ENCODE measurements at places on chromosomes 4 and X. TPM values are rescaled to one million over a fixed set of nuclear protein-coding genes. Genes with fewer than 3 reads are reported as not detected.

ARHGAP36 gene
- total RNA-seq: not detected

DNA sequence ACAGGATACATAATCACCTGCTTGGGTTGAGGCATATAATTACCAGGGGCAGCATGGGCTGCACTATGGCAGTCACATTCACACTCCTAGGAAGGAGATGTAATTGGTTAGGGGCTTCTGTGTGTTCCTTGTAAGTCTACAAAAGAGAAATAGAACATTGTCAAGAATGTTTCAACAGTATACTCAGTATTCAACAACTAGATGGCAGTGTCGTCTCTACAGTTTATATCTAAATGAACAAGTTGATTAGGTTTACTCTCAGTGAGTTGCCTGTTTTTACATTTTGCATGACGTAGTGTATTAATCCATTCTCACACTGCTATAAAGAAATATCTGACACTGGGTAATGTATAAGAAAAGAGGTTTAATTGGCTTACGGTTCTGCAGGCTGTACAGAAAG, 50.5 kb upstream of the RAB33B start:
- no peaks in the 10 kb centered on the region for H3K27me3 ChIP-seq
- H3K36me3 ChIP-seq: peaks cover 4% of the 10 kb centered on the region
- H3K27ac ChIP-seq: no peak overlapping the region
- H3K4me3 ChIP-seq: no peak overlapping the region

DNA sequence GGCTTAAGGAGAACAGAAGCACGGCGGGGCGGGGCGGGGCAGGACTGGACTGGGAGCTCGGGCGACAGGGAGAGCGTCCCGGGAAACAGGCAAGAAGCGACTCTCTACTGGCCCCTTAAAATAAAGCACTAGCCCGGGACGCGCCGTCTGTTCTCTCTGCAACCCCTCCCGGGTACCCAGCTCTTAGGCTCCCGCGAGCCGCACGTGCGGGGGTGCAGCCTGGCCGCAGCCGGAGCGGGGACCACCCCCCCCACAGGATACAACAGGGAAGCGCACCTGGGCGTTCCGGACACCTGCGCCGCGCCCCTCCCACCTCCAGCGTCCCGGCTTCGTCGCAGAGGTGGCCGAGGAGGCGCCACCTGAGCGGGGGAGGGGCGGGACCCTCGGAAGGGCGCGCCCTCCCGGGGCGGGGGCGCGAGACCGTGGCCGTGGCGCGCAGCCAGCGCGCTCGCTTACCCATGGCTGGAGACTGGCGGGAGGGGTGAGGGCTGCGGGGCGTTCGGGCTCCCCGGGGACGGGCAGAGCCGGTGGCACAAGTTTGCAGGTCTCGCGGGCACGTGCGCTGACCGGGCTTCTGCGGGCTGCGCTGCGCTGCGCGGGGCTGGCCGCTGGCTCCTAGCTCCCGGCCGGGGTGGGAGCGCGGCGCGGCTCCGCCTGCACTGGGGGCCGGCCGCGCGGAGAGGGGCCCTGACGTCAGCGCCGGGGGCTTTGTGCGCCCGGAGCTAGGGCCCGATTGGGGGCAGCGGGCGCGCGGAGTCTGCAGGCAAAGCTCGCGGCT, 91.5 kb downstream of the GEMIN8 start:
- peaks cover 2% of the 10 kb centered on the region for H3K4me1 ChIP-seq
- peaks cover 24% of the 10 kb centered on the region for H3K27me3 ChIP-seq
- DNase-seq: peak; percentile 2
- H3K4me3 ChIP-seq: peak overlapping the region; percentile 31

GRCh38 chrX:39820938-39821708, 276.6 kb downstream of the BCOR start:
- DNase-seq: peak; percentile 37
- H3K36me3 ChIP-seq: no peaks in the 10 kb centered on the region
- peak overlapping the region; percentile 26 for H3K4me3 ChIP-seq
- peaks cover 21% of the 10 kb centered on the region for H3K4me1 ChIP-seq
- H3K27me3 ChIP-seq: peaks cover 5% of the 10 kb centered on the region

DNA sequence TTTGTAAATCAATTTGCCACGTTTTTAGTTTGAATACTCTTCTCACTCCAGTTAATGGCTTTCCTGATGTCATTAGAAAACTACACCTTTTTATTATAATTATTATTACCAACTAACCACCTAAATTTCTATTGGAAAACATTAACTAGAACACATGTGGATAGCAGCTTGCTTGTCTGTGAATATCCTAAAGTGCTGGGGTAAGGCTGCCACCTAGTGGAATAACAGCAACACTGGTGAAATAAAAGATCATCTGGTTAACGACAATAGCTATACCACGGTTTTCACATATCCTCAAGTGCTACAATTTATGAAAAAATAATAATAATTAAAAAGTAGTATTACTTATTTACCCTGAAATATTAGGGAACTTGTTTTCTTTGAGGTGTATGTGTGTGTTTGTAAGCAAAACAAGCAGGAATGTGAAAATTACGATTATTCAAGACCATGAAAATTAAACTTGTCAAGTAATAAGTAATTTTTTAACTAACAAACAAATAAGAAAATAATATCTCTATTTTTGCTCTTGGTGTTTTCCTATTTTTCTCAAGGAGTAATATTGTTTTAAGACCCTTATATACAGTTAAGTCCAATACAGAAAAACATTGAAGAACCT, 130.1 kb upstream of the TECRL start:
- H3K36me3 ChIP-seq: no peaks in the 10 kb centered on the region
- no peak overlapping the region for H3K27ac ChIP-seq
- no peak overlapping the region for H3K4me3 ChIP-seq
- DNase-seq: peak; percentile 49

DNA sequence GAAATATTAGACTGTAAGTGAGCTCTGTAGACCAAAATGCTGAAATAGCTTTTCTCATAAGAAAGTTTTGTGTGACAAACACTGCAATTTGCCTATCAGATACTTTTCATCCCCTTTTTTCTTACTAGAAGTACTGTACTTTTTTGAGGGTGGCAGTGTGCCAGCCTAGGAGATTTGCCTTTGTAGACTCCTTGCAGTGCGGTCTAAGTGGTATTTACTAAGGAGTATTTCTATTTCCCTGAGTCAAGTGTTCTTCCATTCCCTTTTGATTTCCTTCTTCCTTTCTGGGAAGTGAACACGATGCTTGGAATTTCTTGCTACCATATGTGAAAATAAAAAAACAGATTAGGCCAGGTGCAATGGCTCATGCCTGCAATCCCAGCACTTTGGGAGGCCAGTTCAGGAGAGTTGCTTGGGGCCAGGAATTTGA, 34.6 kb downstream of the PDLIM5 start:
- H3K4me3 ChIP-seq: no peak overlapping the region
- no peaks in the 10 kb centered on the region for H3K36me3 ChIP-seq
- no peak overlapping the region for H3K27ac ChIP-seq

DNA sequence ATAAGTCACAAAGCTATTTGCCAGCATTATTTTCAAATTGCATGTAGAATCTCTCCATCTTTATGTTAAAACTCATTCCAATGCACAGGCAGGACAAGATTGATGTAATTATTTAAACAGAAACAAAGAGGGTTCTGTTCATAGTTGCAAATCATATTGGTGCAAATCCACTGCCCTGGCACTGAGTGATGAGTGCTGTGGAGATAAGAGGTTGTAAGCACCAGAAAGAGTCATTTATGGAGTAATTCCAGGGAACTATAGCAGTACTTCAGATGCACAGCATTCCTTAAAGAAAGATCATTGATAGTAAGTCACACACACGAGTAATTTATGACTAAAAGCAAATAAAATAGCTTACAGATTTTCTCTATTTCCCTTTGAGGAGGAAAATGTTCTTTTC, 337.7 kb upstream of the CTSO start:
- no peak overlapping the region for H3K4me3 ChIP-seq
- no peak for DNase-seq
- H3K36me3 ChIP-seq: no peaks in the 10 kb centered on the region

CORIN gene
- total RNA-seq: 0.34 TPM

SCML1 gene
- total RNA-seq: 4.1 TPM

MAGEA10 gene
- total RNA-seq: not detected

- no peak for DNase-seq
- no peaks in the 10 kb centered on the region for H3K36me3 ChIP-seq
- no peaks in the 10 kb centered on the region for H3K4me1 ChIP-seq
- no peaks in the 10 kb centered on the region for H3K27me3 ChIP-seq
- H3K27ac ChIP-seq: no peak overlapping the region
- H3K4me3 ChIP-seq: no peak overlapping the region
Measured at GRCh38 chr4:143250617-143251016, 65.9 kb downstream of the USP38 start.

- H3K4me3 ChIP-seq: no peak overlapping the region
- H3K36me3 ChIP-seq: no peaks in the 10 kb centered on the region
- H3K4me1 ChIP-seq: no peaks in the 10 kb centered on the region
- no peak for DNase-seq
- no peak overlapping the region for H3K27ac ChIP-seq
- no peaks in the 10 kb centered on the region for H3K27me3 ChIP-seq
Measured at GRCh38 chr4:123327846-123328429, 68.7 kb upstream of the SPRY1 start.

STATH gene
- not detected for total RNA-seq

- peaks cover 10% of the 10 kb centered on the region for H3K4me1 ChIP-seq
- no peak overlapping the region for H3K27ac ChIP-seq
- no peaks in the 10 kb centered on the region for H3K27me3 ChIP-seq
- no peaks in the 10 kb centered on the region for H3K36me3 ChIP-seq
- no peak overlapping the region for H3K4me3 ChIP-seq
Measured at GRCh38 chr4:89434364-89434988, 126.9 kb upstream of the GPRIN3 start.

- H3K27ac ChIP-seq: no peak overlapping the region
- peaks cover 3% of the 10 kb centered on the region for H3K27me3 ChIP-seq
- DNase-seq: no peak
- H3K4me1 ChIP-seq: peaks cover 4% of the 10 kb centered on the region
- H3K4me3 ChIP-seq: no peak overlapping the region
- no peaks in the 10 kb centered on the region for H3K36me3 ChIP-seq
Measured at GRCh38 chr4:3639613-3640586, 107.7 kb upstream of the LRPAP1 start.

DNA sequence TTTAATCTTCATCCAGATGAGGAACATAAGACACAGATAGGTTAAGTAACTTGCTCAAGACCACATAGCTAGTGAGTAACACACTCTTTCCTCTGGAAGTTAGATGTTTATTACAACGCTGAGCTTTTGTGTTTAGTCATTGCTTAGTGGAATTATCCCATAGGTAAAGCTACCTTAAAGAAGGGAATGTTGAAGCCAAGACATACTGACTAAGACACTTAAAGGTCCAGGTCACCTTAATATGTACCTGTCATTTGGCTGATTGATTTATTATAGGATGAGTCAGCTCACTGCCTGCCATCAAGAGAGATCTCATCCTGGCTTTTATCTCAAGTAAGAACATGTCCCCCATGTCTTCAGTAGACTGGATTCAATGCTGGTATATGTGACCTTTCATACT, 53.4 kb downstream of the KDR start:
- DNase-seq: no peak
- peaks cover 22% of the 10 kb centered on the region for H3K27me3 ChIP-seq
- no peaks in the 10 kb centered on the region for H3K36me3 ChIP-seq
- H3K4me3 ChIP-seq: no peak overlapping the region
- no peak overlapping the region for H3K27ac ChIP-seq

DIPK2B gene
- total RNA-seq: not detected

DNA sequence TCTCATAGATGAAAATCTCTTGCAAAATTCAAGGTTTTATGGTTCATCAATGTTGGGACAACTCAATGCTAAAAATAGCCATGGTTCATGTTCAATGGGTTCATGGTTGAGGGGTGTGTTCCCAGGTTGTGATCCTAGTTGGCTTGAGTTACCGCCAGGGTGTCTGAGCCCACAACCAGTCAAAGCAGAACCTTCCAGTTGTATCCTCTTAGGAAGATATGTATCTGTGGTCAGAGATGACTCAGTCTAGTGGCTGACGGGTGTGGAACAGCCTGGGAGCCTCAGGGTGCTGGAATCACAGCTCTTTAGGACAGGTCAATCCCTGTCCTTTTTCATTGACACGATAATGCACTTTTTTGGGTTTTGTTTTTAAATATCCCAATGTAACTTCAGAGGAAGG, 192.3 kb upstream of the NR3C2 start:
- no peaks in the 10 kb centered on the region for H3K4me1 ChIP-seq
- DNase-seq: no peak
- peaks cover 6% of the 10 kb centered on the region for H3K36me3 ChIP-seq

DNA sequence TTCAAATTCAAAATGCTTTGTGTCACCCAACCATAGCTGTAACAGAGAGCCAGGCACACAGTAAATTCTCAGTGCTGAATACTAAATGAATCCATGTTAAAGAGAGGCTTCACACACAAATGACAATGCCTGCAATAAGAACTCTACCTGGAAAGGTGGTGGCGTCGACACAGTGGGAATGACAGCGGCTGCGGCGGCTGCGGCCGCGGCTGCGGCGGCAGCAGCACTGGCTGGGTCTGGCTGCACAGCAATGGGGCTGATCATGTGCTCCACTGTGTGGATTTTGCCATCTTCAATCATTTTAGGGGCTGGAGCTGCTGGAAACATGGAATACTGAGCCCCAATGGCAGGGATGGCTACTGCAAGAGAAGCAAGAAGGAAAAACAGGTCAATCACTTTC, 97.4 kb downstream of the CHRNA9 start:
- peaks cover 2% of the 10 kb centered on the region for H3K36me3 ChIP-seq
- no peak for DNase-seq
- peaks cover 35% of the 10 kb centered on the region for H3K4me1 ChIP-seq
- no peak overlapping the region for H3K4me3 ChIP-seq
- H3K27ac ChIP-seq: peak overlapping the region; percentile 55

- peaks cover 13% of the 10 kb centered on the region for H3K4me1 ChIP-seq
- DNase-seq: peak; percentile 58
- no peak overlapping the region for H3K27ac ChIP-seq
- no peak overlapping the region for H3K4me3 ChIP-seq
Measured at GRCh38 chrX:107454302-107454701, 4.8 kb downstream of the FRMPD3 start.

- no peak overlapping the region for H3K27ac ChIP-seq
- H3K36me3 ChIP-seq: no peaks in the 10 kb centered on the region
- DNase-seq: no peak
- no peaks in the 10 kb centered on the region for H3K27me3 ChIP-seq
- H3K4me1 ChIP-seq: peaks cover 30% of the 10 kb centered on the region
- no peak overlapping the region for H3K4me3 ChIP-seq
Measured at GRCh38 chrX:20421275-20421674, 154.6 kb upstream of the RPS6KA3 start.

DNA sequence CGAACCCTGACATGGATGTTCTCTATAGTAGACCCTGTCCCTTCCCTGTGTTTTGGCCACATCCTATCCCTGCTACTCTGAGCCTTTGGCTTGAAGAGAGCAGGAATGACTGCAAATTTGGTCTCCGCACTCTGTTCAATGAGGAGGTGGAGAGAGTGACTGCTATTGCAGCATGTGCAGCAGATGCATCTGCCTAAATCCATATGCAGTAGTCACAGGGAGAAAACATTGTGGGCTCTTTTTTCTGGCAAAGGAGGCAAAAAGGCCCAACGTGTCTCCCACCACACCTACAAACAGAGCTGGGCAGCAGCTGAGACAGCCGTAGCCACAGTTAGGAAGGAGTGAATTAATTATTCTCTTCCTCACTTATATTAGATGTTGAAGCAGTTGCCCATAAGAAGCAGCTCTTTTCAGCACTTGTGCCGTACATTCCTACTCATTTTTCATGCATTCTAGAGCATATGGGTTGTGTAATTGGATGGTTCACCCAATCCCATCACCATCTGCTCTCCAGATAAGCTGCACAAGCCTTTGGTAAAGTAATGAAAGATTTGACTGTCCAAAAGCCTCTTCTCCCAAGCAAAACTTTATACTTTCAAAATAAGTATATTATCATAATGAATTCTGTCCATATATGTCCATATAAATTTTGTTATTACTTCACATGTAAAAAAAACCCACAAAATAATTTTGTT, 147.9 kb upstream of the FAM47A start:
- H3K4me3 ChIP-seq: no peak overlapping the region
- H3K4me1 ChIP-seq: no peaks in the 10 kb centered on the region
- no peaks in the 10 kb centered on the region for H3K27me3 ChIP-seq
- no peak for DNase-seq
- no peaks in the 10 kb centered on the region for H3K36me3 ChIP-seq
- H3K27ac ChIP-seq: no peak overlapping the region

Measured in activated CD8-positive, alpha-beta T cell treated with anti-CD3 and anti-CD28 coated beads for 36 hours (primary cell).